ENCODE measurements at places on chromosomes 2 and 18.

- peak; percentile 72 for DNase-seq
These were observed 92.1 kb downstream of the PXDN start for GRCh38 chr2:1652034-1652790.

DNA sequence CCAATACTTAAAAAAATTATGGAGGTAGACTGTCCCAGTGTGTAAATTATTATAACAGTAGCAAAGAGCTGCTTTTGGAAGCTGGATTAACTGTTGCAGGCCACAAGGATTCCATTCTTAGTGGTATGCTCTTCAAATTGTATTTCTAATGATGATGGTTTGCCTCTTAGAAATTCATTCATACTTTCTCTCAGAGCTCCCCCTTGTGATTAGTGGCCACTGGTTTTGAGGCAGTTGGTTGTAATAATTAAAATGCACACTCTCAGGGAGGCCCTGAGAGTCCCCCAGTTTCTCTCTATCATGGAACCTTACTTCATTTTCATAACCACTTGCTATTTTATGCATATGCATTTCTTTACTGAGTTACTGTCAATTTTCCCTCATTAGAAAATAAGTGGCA is 122.5 kb downstream of the PLA2R1 start:
- peak; percentile 15 for DNase-seq

- DNase-seq = no peak
These were observed 96.7 kb downstream of the CRIM1 start for GRCh38 chr2:36452260-36452659.

- DNase-seq = no peak
These were observed 1234.4 kb downstream of the CNTNAP5 start for GRCh38 chr2:125259451-125259850.

- DNase-seq = peak; percentile 39
These were observed 12.2 kb upstream of the ME2 start for GRCh38 chr18:50866765-50867164.

DNA sequence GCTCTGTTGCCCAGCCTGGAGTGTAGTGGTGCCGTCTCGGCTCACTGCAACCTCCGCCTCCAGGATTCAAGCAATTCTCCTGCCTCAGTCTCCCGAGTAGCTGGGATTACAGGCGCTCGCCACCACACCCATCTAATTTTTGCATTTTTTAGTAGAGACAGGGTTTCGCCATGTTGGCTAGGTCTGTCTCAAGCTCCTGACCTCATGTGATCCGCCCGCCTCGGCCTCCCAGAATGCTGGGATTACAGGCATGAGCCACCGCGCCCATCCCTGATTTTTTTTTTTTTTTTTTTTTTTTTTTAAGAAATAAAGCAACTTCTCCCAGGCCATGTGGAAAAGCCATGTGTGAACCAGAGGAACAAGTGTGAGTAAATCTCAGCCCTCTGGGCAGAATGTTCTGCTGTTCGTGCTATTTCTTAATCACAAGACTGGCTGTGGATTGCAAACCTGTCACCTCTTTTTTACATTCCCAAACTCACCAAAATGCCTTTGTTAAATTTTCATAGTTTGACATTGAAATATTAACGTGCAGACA is 6.4 kb upstream of the SH3BP4 start:
- DNase-seq = no peak

GRCh38 chr2:216987252-216987821 is 127.5 kb upstream of the TNP1 start:
- DNase-seq = no peak

DNA sequence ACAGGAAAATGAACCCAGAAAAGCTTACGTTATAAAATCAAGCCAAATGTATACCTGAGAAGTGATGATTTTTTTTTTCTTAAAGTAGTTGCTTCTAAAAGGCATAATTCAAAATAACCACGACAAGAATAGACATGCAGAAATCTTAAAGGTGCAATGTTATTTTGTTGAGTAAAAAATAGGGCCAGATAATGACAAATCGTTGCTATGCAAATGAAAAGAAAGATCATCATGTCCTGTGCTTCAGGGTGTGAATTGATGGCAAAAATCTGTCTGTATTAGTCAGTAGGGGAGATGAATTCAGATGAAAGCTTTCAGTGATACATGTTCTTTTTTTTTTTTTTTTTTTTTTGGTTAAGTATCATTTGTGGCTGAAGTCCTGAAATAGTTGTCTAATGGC is 24.0 kb downstream of the LYPD6B start:
- no peak for DNase-seq

- DNase-seq = no peak
These were observed 25.0 kb upstream of the SPP2 start for GRCh38 chr2:234025466-234025865.

DNA sequence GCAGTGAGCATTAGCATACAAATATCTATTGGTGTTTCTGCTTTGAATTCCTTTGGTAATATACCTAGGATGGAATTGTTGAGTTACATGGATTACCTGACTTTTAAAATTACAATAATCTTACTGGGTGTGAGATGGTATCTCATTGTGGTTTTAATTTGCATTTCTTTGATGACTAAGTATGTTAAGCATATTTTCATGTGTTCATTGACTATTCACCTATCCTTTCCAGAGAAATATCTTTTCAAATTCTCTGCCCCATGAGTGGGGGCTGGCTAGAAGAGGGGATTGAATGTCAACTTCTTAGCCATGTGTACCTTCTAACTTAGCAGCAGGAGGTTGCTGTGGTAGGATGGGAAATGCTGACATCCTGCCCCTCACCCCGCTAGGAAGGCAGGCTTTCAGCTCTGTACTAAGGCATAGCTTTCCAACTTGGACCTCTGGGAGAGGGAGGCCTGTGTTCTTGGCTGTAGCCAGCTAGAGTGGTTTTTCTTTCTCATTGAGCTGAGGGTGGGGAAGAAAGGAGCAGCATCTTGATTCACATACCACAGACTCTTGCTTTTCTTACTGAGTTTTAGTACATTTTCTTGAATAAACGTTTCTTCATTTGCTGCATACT is 63.3 kb upstream of the TTC27 start:
- DNase-seq = no peak

DNA sequence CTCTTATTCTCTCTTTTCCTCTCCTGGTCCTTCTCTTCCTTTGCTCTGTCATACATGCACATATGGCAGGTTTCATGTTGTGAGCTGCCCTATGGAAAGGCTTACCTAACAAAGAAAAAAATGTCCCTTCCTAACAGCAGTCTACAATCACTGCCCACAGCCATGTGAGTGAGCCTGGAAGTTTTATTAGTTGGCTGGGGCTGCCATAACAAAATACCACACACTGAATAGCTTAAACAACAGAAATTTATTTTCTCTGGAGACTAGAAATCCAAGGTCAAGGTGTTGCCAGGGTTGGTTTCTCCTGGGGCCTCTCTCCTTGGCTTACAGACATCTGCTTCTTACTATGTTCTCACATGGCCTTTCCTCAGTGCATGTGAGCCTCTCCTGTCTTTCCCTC is 142.1 kb downstream of the TRIB2 start:
- no peak for DNase-seq

DNA sequence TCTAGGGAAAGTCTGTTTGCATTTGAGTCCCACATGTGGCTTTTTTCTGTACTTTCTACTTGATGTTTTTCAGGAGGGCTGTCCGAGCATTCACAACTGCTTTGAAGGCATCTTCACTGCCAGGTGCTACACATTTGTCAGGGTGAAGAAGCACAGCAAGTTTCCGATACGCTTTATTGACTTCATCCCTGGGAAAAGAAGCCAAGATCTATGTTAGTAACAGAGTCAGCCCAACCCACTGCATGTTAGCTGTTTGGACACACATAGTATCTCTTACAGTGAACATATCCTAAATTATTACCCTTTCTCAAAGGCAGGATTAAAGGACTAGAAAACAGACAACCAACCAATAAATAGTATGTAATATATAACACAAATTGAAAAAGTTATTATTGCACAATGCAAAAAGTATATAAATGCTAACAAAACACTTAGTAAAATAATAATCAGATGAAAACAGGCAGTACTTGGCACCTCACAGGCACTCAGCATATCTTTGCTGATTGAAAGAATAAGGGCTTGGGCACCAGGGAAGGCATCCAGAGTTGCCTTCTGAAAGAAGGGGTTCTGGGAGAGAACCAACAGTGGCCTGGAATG is 24.1 kb downstream of the DNAJC27 start:
- DNase-seq = no peak

DNA sequence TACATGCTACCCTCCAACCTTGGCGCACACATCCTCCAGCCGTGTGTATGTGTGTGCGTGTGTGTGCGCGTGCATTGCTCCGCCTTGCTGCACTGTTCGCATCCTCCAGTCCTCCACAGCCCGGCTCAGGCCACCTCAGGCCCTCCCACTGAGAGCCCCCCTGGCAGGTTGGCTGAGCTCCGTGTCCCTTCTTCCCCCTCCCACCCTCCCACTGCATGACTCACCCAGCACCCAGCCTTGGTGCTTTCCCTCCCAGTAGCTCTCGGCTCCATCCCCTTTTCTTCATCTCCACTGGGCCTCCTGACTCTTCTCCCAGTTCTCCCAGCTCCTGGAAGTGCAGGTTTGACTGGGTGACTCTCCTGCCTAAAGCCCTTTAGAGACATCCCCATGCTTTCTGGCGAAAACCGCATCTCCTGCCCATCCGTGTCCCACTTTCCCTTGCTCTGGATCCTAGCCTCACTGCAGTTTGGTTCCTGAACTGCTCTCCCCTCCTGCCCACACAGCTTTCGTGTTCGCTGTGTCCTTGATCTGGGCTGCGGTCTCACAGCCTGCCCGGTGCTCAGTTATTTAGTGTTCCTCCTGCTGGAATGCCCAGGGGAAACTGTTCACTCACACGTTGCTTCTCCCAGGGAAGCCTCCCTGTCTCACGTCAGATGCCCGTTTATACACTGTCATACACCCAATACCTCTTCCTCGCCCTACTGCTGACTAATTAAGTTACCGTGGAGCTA is 4.9 kb downstream of the TMEM177 start:
- DNase-seq = no peak

DNA sequence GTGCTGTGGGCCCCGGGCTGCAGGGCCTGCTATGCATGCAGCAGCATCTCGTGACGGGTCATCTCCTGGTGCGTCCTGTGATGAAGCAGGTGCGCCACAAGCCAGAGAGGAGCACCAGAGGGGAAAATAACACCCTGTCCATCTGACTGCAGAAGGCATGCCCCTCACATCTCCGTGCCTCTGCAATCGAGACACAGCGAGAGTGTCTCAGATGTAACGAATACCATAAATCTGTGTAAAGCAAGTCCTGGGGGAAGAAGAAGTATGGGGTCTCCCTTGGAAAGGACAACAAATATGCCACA is 137.5 kb downstream of the PTGR3 start:
- DNase-seq = no peak

Measured in cardiac muscle cell (in vitro differentiated cells and primary cell).